ENCODE measurements at places on chromosomes 16 and 17. TPM values are rescaled to one million over a fixed set of nuclear protein-coding genes. Genes with fewer than 3 reads are reported as not detected.
A peak's percentile ranks its signal among the peaks of the same experiment; 100 is the strongest.

- DNase-seq: peak; percentile 28
- no peak overlapping the region for H3K27ac ChIP-seq
- H3K4me3 ChIP-seq: no peak overlapping the region
- H3K36me3 ChIP-seq: no peaks in the 10 kb centered on the region
- H3K4me1 ChIP-seq: peaks cover 24% of the 10 kb centered on the region
Measured at GRCh38 chr16:53744449-53744848, 40.5 kb downstream of the FTO start.

- H3K27ac ChIP-seq: no peak overlapping the region
- no peak overlapping the region for H3K4me3 ChIP-seq
- no peak for DNase-seq
- peaks cover 4% of the 10 kb centered on the region for H3K27me3 ChIP-seq
Measured at GRCh38 chr17:49508061-49508865, 13.2 kb downstream of the NGFR start.

TBX2 gene
- 32.8 TPM for total RNA-seq

CACNG5 gene
- total RNA-seq: 0.79 TPM

GRCh38 chr17:2436316-2436905, 35.6 kb upstream of the MNT start:
- peaks cover 6% of the 10 kb centered on the region for H3K4me1 ChIP-seq
- H3K4me3 ChIP-seq: no peak overlapping the region
- H3K27me3 ChIP-seq: no peaks in the 10 kb centered on the region
- H3K27ac ChIP-seq: no peak overlapping the region
- H3K36me3 ChIP-seq: peaks cover 58% of the 10 kb centered on the region

ENPP7 gene
- total RNA-seq: 0.85 TPM

PERCC1 gene
- not detected for total RNA-seq

GRCh38 chr16:87469169-87469568, 23.7 kb downstream of the ZCCHC14 start:
- no peak overlapping the region for H3K4me3 ChIP-seq
- peaks cover 18% of the 10 kb centered on the region for H3K4me1 ChIP-seq
- peaks cover 7% of the 10 kb centered on the region for H3K36me3 ChIP-seq
- H3K27me3 ChIP-seq: no peaks in the 10 kb centered on the region
- no peak overlapping the region for H3K27ac ChIP-seq

DNA sequence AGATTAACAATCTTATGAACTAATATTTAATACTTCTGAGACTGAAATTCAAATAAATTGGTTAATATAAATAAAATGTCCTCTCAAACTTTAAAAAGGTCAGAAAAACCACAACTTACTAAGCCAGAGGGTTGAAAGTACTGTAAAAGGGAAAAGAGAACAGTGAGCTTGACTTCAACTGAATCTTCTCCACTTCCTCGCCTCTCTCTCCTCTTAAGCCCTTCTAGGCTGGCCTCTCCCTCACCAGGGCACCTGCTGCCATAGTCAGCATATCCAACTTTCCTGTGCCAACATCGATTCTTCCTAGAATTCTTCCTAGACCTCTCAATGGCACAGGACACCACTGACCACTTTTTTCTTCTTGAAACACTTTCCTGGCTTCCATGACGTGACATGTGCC, 19.4 kb downstream of the GNA13 start:
- H3K27ac ChIP-seq: peak overlapping the region; percentile 40
- no peak for DNase-seq
- H3K27me3 ChIP-seq: no peaks in the 10 kb centered on the region
- no peak overlapping the region for H3K4me3 ChIP-seq
- H3K4me1 ChIP-seq: peaks cover 80% of the 10 kb centered on the region
- H3K36me3 ChIP-seq: no peaks in the 10 kb centered on the region

CD300LB gene
- total RNA-seq: 1.5 TPM

DNA sequence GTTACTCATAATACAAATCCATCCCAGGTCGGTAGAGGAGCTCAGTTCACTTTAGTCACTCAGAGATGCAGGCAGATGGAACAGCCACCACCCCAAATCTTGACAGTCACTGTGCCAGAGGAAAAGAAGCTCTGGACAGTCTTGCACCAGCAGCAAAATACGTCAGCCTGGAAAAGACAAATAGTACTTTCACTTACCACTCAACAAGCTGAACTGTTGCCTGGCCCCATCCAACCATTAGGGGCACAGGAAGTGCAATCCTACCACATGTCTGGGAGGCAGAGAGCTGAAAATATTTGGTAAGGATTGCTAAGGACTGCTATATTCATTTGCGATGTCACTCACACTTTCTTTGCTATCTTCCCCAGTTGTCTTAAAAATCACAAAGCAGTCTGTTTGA, 239.1 kb upstream of the TOX3 start:
- no peak for DNase-seq
- H3K4me1 ChIP-seq: no peaks in the 10 kb centered on the region
- no peaks in the 10 kb centered on the region for H3K36me3 ChIP-seq
- no peak overlapping the region for H3K4me3 ChIP-seq
- H3K27me3 ChIP-seq: no peaks in the 10 kb centered on the region

- no peak overlapping the region for H3K4me3 ChIP-seq
- no peaks in the 10 kb centered on the region for H3K36me3 ChIP-seq
- H3K27me3 ChIP-seq: no peaks in the 10 kb centered on the region
- peaks cover 96% of the 10 kb centered on the region for H3K4me1 ChIP-seq
Measured at GRCh38 chr16:23865853-23866252, 30.1 kb downstream of the PRKCB start.

GRCh38 chr16:80691111-80691741, 113.2 kb downstream of the CDYL2 start:
- no peaks in the 10 kb centered on the region for H3K36me3 ChIP-seq
- no peak for DNase-seq
- no peaks in the 10 kb centered on the region for H3K27me3 ChIP-seq
- H3K4me3 ChIP-seq: no peak overlapping the region

DNA sequence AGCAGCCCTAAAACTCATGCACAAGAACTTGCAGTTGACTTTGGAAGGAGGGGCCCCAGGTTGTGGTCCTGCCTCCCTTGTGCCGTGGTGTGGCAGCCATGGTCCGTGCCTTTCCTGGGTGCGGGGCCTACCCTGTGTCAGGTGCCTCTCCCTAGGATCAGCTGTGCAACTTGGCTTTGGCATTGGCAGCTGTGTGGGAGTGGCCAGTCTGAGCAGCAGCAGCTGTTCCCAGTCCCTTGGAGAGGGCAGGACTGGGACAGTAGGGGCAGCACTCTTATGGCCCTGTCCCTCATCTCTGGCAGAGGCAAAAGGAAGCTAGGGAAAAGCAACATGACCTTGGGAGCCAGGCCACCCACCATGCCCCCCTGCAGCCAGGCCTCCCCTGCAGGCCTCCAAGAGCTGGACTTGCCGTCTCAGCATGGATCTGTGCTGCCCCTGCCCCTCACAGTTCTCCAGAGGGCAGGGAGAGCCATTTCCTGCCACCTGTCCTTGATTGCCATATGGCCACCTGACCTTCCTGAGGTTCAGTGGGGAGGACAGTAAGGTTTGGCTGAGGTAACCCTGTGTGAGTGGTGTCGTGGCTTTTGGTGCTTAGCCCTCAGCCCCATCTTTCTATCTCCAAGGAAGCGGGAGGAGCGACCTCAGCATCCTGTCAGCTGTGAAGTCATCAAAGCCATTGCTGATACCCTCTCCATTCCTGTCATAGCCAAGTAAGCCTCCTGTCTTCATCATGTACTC, 15.5 kb upstream of the NFATC3 start:
- DNase-seq: no peak
- peaks cover 63% of the 10 kb centered on the region for H3K4me1 ChIP-seq
- H3K4me3 ChIP-seq: no peak overlapping the region
- H3K27me3 ChIP-seq: no peaks in the 10 kb centered on the region
- peak overlapping the region; percentile 53 for H3K27ac ChIP-seq

DNA sequence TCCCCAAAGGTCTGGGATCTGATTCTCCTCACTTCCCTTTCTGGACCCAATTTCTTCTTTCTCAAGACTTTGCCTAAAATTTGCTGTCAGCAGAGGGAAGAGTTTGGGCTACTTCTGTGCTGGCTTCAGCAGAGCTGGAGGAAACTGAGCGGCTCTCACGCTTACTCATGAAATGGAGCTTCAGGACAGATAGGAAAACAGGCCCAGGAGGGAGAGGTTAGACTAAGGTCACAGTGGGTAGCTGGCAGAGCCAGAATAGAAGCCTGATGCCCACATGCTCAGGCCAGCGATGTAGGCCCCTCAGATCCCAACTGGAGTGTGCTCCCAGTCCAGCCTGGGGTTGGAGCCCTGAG, 593 bp downstream of the SLC38A7 start:
- peaks cover 33% of the 10 kb centered on the region for H3K4me1 ChIP-seq
- H3K36me3 ChIP-seq: no peaks in the 10 kb centered on the region
- H3K27me3 ChIP-seq: no peaks in the 10 kb centered on the region
- peak overlapping the region; percentile 82 for H3K4me3 ChIP-seq

- H3K27me3 ChIP-seq: no peaks in the 10 kb centered on the region
- H3K27ac ChIP-seq: peak overlapping the region; percentile 63
- no peaks in the 10 kb centered on the region for H3K36me3 ChIP-seq
- peaks cover 24% of the 10 kb centered on the region for H3K4me1 ChIP-seq
- no peak overlapping the region for H3K4me3 ChIP-seq
- DNase-seq: peak; percentile 93
Measured at GRCh38 chr17:81967533-81968395, 6.8 kb upstream of the NOTUM start.

DNA sequence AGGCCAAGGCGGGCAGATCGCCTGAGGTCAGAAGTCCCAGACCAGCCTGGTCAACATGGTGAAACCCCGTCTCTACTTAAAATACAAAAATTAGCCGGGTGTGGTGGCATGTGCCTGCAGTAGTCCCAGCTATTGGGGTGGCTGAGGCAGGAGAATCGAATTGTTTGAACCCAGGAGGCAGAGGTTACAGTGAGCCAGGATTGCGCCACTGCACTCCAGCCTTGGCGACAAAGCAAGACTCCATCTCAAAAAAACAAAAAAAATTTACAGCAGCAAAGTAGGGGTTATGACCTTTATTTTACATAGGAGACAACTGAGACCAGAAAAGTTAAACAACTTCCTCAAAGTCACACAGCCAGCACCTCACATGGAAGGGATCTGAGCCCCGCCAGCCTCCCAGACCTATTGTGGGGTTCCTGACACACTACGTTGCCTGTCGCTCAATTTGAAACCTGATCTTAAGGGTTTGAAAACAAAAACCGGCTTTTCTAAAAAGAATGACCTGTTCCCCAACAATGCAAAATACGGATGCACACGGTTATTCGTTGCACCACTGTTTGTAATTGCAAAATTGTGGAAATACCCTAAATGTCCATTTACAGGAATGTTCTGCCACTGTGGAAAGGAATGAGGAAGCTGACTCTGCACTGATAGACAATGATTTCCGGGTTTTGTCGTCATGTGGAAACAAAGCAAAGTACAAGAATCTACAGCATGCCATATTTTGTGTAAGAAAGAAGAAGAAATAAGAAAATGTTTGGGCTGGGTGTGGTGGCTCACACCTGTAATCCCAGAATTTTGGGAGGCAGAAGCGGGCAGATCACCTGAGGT, 77.2 kb downstream of the CNGB1 start:
- no peaks in the 10 kb centered on the region for H3K36me3 ChIP-seq
- H3K4me3 ChIP-seq: no peak overlapping the region
- no peak for DNase-seq
- peaks cover 56% of the 10 kb centered on the region for H3K4me1 ChIP-seq

GRCh38 chr17:323181-323580, 29.4 kb downstream of the RPH3AL start:
- H3K27me3 ChIP-seq: no peaks in the 10 kb centered on the region
- no peaks in the 10 kb centered on the region for H3K36me3 ChIP-seq
- no peak overlapping the region for H3K4me3 ChIP-seq
- H3K27ac ChIP-seq: no peak overlapping the region
